Hippocampal formation (tissue), 2 donors: ENCODE measurements at places on chromosomes 5 and 9.
A peak's percentile ranks its signal among the peaks of the same experiment; 100 is the strongest.

DNA sequence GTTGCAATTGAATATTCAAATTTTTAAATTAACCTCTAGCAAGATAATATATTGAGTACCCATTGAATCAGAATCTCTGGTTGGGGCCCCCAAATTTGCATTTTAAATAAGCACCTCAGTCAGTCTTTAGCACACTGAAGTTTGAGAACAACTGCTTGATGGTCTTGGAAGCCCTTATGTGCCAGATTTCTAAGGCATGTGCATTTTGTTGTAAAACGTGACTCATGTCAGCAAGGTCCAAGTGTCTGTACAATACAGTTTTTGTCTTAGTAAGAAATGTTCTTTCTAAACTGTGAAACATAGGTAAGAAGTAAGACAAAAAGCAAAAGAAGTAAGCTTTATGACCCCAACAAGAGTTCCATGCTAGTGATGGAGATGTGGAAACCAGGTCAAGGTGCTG, 59.1 kb upstream of the PHF2 start:
- no peak for DNase-seq

GRCh38 chr9:32906213-32906612, 95.2 kb downstream of the APTX start:
- no peak for DNase-seq

- DNase-seq: no peak
Observed at GRCh38 chr9:121622387-121623203, 28.8 kb upstream of the DAB2IP start.

- no peak for DNase-seq
Observed at GRCh38 chr9:18437315-18438201, 36.4 kb upstream of the ADAMTSL1 start.

DNA sequence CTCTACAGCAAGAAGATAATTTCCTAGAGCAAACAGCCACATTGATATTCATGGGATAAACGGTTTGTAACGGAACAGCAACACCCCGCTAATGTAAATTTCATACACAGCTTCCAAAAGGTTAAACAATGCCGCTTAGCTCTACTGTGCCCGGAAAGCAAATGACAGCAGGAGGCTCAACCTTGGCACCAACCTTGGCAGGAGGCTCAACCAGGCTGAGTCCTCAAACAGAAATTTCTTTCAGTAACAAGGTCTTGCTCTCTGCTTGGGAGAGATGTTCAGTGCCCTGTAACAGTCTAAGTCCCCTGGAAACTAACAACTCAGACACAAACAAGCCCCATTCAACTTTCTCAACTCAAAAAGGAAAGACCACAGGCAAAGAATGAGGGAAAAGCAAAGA, 11.1 kb upstream of the PPP1R2B start:
- DNase-seq: no peak

DNA sequence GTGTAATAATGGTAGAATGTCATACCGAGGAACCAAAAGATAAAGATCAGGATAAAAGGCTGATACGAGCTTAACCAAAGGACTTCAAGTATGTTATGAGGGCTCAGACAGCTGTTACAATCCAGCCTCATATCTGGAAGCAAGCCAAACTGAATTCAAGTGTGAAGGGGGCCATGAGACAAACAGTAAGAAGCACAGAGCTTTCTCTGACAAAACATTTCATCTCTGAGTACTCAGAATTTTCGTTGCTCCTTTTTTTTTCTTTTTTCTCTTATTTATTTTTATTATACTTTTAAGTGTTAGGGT, 52.9 kb upstream of the CD180 start:
- DNase-seq: no peak

DNA sequence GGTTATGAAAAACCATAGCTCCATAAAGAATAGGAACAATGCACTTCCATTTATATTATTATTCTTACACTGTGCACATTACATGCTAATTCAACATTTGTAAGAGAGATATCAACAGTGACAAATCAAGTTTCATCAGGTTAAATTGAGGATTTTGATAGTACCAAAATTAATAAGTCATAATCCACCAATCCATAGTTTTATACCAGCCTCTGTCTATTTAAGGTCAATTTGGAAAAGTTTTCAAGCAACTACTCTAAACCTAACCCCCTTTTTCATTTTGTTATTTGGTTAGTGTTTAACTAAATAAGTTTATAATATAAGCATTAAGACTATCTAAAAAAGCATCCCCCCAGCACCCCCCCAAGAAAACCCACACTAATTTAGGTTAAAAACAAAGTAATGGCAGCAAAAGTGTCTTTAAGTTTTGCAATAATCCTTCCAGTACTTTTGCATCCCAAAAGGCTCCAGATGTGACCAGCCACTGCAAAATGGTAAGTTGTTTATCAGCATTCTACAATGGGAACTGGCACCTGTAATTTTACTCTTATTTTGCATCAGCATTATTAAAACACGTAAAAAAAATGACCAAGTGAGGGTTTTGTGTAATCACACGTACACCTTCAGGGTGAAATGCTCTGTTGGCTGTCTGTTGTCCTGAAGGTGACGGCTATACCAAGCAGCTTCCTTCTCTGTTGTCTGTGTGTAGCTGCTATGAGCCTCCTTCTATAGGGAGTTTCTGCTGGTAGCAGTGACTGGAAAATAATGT, 36.8 kb upstream of the SSBP2 start:
- peak; percentile 31 for DNase-seq

GRCh38 chr5:157690690-157691433, 19.5 kb downstream of the C5orf52 start:
- DNase-seq: no peak

- DNase-seq: no peak
Observed at GRCh38 chr5:55864606-55865541, 13.7 kb downstream of the IL31RA start.

DNA sequence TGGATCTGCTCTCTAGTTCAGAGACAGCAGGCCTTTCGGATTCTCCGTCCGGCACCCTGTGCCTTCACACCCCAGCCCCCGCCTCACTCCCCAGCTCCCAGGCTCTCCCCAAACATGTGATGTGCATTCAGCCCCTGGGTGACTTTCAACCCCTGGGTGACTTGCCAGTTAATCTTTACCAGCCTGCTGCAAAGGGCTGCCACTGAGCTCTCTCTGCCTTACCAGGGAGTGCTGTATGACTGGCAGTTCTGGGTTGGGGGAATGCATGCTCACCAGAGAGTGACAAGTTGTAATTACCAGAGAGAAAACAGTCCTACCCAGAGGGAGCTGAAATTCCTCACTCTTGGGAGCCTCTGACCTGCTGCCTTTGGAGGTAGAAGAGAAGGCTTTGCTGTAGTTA, 4.9 kb upstream of the ADRA1B start:
- no peak for DNase-seq

- DNase-seq: no peak
Observed at GRCh38 chr5:54347221-54347865, 37.0 kb upstream of the ARL15 start.

DNA sequence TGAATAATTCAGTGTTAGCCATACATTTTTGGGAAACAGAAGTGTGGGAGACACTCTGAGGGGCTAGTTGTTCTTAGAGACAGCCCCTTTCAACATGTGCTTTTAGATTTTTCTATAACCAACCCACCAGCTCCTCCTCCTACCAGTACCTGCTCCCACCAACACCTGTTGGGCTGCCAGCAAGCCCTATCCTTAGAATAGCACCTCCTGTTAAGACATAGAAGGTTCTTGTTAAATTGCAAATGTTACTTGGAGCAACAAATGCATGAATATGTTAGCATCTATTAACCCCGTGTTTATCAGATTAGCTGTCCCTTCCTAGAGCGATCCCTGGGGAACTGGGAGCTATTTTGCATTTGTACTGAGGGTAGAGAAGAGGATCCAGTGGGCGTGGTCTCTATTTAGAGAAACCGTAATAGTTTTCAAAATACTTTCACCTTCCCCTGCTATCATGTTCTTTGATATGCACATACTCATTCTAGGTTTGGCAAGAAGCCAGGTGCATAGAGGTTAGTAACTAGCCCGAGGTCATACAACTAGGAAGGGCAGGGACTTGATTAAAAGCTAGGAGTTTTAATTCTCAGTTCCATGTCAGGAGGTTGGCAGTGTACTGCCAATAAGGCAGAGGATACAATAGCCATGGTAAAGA, 334.4 kb downstream of the KCTD16 start:
- no peak for DNase-seq

DNA sequence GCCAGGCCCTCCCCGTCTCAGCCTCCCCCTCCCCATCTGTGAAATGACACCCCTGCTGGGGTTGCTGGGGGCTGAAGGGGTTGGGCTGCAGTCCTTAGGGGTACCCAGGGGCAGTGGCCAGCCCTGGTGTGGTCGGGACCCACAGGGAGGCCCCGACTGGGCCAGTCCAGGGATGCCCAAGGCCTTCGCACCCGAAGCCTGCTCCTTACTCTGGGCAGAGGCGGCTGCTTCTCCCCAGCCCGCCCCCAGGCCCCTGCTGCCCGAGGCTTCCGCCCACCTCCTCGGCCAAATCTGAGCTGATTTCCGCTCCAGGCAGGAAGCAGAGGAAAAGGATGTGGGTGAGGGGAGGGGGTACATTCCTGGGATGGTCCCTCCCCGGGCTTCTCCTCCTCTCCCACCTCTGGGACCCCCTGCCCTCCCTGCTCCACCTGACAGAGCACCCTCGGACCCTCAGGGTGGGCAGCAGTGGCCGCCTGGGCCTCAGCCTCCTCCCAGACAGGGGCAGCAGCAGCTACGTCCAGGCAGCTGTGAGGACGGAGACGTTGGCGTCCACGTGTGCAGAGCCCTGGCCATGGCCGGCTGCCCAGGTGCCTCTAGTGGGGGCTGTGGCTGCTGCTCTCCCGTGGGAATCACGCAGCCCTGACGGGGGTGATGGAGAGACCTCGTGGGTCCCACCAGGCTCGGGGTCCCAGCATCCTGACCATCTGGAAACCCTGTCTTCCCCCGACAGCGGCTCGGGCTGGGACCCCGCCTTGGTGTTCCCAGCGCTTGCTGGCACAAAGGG, 4.2 kb upstream of the NRARP start:
- DNase-seq: no peak

DNA sequence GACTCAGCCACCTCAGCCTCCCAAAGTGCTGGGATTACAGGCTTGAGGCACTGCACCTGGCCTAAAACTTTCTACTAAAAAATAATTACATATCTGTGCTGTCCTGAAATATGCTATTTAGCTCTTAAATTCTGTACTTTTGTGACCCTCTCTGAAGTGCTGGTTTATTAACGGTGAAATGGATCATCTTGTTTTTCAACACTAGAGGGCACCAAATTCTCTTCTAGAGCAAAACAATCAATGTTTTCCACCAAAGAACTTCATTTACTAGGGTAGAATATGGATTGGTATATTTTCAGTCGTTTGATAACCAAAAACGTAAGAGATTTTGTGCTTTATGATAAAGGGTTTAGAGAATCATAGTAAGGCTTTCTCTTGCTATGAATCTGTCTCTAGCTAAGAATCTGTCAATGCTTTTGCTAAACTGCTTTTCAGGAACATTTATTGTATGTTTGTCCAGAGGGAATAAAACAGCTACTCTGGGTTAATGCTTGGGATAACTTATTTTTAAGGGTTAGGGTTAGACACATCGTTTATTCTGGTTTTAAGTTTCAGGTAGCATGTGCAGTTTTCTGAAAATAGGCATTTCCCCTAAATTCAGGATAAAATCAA, 63.6 kb downstream of the RNF180 start:
- peak; percentile 44 for DNase-seq

DNA sequence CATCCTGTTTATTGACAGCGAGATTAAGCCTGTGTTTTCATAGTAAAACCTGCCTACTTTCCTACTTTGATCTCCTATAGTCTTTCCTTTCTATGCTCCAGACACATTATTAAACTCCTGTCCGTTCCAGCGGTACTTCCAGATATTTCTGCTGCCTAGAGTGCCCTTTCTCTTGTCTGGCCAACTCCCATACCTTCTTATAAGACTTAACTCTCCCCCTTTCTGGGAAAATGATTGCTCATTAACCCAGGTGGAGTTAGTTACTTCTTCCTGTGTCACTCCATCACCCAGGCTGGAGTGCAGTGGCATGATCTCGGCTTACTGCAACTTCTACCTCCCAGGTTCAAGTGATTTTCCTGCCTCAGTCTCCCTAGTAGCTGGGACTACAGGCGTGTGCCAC, 33.1 kb downstream of the KDM4C start:
- no peak for DNase-seq

- DNase-seq: no peak
Observed at GRCh38 chr9:365436-365835, 150.8 kb downstream of the DOCK8 start.

- no peak for DNase-seq
Observed at GRCh38 chr5:76025790-76026189, 57.4 kb upstream of the SV2C start.

GRCh38 chr5:11955331-11955730, 51.1 kb upstream of the CTNND2 start:
- DNase-seq: no peak

DNA sequence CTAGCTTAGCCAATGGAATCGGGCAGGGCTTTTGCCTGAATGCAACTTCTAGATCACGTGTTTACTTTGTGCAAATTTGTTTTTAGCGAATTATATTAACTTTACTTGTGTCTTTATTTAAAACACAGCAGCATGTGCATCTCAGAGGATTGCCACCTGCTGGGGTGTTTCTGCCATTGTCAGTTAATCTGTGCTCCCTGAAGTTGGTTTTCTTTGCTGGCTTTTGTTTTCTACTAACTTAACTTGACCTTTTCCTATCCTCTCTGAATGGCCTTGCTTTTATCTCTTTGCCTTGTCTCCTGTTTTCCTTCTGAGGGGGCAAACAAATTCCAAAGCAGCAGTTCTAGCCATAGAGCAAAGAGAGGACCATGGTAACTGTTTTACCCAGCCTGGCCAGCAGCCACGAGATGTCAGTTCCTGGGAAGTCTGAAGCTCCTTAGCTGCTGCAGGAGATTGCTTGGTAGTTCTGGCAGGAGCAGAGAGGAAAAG, 67.6 kb downstream of the ARHGEF28 start:
- DNase-seq: no peak

GRCh38 chr5:38607396-38607795, 51.0 kb upstream of the LIFR start:
- DNase-seq: no peak

DNA sequence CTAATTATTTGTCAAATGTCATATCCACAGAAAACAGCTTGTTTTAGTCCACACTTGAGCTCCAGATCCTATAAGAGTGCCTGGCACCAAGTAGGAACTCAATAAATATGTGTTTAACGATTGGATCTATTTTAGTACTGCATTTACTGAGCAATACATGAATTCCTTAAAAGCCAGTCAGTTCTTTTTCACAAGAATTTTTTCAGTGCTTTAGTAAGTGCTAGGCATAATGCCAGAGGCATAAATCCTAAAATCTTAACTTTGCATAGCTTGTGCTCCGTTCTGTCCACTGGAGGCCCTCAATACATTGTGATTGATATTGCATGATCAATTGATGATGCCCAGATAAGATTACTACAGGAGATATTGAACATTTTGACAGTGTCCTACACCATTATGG, 67.3 kb upstream of the PCSK5 start:
- no peak for DNase-seq
